Stimulated activated CD4-positive, alpha-beta T cell treated with anti-CD3 and anti-CD28 coated beads, Interleukin-15, amount 100 ng/mL, for 1 hour (primary cell): ENCODE measurements at places on chromosomes 16 and 17.

DNA sequence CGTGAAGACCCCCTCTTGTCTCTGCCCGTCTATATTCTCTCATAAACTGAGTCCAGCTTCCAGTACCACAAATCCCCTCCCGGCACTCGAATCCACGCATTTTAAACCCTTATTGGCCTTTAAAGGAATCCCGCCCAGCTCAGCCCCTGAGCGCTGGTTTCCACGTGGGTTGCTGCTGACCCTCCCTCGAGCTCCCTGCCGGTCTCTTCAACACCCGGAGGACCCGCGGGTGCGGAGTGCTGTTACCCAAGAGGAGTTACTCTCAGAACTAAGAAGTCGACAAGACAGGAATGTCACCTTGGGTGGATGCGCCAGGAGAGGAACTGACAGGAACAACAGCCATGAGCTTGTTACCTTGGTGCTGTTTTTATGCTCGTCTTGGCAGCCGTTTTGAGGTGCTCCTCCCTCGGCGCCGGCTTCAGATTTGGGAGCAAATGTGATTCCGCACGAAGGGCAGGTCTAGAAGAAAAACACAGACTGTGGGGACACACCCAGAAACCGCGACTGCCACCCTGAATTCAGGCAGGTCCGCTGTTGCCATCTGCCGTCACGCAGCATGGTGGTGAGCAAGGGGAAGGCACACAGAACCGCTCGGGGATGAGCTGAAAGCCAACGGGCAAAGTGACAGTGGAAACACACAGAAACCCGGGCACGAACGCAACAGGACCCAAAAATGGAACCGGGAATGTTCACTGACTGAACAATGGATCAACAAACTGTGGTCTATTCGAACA is 112.7 kb upstream of the CREBBP start:
- DNase-seq, result no peak

GRCh38 chr16:62872339-62872738 is 836.1 kb upstream of the CDH8 start:
- DNase-seq, result no peak

DNA sequence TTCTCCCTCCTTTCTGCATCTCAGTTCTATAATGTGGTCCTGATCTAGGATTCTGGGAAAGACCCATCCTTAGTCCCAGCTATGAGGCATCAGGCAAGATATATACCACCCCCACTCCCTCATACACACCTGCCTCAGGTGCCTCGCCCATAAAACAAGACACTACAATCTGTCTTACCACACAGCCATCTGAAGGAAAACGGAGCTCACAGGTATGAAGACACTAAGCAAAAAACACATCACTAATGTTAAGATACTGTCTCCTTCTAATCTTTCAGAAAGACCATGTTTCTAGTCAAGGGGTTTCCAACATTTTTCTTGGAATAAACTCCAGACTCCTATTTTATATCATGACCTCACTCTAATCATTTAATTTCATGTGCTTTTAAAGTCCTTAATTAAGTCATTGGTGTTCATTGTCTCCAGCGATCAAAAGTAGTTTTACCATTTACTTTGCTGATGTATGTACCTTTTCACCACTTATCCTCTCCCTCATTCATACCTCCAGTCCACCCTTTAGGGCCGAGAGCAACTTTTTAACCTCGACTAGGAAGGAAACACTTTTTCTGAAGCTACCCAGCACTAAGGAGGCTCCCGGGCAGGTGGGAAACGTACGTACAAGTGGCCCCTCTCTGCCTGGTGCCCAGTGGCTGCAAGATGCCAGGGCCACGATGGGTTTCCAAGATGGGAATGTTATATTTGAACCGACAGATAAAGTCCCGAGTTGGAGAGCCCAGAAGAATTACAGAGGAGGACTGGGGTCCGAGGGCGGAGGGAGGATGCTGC is 979 bp downstream of the MAP3K14 start:
- DNase-seq, result no peak

GRCh38 chr16:58031016-58031800 is 5.7 kb downstream of the MMP15 start:
- no peak for DNase-seq

- no peak for DNase-seq
Measured at GRCh38 chr17:28127196-28127595, 84.7 kb downstream of the NLK start.

- no peak for DNase-seq
Measured at GRCh38 chr17:39213852-39214251, 11.9 kb downstream of the STAC2 start.

- no peak for DNase-seq
Measured at GRCh38 chr16:61817583-61818278, 218.5 kb downstream of the CDH8 start.

- DNase-seq, result peak; percentile 80
Measured at GRCh38 chr17:29617481-29618271, 5.0 kb downstream of the CORO6 start.

DNA sequence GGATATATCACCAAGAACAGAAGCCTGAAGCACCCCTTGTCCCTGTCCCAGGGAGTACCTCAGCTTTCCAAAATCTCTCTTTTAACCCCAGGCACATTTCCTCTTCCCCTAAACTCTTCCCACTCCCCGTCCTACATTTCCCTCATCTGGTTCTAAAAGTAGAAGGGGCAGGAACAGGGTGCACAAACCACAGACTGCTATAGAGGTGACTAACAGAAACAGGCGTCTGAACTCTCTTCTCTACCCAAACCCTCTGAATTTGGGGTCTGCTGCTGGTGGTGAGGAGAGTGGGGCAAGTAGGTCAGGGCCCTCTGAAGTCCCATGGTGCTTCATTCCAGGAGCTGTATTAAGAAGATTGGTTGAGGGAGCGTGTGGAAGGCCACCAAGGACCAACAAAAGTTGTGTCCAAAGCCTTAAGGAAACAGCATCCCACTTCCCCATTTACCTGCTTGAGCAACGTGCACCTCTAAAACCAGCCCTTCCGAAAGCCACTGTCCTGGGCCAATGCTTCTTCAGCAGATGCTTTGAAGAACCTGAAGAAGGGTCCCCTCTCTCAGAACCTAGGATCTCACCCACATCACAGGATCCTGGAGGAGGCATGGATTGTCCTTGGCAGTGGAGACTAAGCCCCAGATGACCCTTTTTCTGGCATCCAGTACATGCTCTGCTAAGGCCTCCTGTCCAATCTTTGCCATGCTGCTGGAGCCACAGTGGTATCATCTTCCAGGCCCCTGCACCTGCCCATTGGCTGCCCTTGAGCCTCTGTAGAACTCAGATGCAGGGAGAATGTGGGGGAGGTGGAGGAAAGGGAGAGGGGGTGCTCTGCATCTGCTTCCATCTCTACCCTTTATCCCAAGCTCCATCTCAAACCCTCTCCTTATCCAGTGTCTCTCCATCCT is 5.7 kb upstream of the NR1D1 start:
- no peak for DNase-seq

DNA sequence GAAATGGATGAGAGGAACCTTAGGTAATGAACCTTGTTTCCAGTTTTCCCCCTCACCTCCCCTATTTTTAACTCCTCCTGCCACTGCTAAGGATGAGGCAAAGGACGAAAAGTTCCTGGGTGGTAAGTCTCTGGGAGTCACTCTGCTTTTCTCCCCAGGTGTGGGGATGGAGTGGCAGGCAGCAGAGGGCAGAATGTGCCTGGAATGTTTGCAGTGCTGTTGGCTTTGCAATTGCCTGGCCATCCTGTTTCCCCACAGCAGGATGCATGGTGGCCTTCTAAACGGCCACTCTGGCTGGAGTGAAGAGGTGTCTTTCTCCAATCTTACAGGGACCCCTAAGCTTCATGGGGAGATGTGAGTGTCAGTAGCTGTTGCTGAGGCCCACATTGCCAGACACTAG is 432.5 kb upstream of the ZFHX3 start:
- no peak for DNase-seq

DNA sequence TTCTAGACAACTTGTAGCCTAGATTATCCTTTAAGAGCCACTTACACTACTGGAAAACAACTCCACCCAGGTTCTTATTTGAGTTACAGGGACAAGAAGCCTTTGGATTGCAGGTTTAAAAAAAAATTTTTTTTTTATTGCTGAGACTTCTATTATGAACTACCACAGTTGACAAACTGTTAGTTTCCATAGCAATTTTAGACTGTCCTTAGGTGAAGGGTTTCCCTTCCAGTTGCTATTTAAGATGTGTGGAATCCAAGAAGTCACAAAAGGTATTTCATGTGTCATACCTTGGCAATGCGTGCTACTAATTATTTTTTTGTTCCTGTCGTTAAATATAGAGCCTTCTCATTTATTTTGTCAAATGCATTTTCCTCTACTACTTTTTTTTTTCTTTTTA is 253.2 kb downstream of the PRKCA start:
- DNase-seq, result no peak

GRCh38 chr16:82264756-82265155 is 94.7 kb upstream of the MPHOSPH6 start:
- DNase-seq, result no peak

DNA sequence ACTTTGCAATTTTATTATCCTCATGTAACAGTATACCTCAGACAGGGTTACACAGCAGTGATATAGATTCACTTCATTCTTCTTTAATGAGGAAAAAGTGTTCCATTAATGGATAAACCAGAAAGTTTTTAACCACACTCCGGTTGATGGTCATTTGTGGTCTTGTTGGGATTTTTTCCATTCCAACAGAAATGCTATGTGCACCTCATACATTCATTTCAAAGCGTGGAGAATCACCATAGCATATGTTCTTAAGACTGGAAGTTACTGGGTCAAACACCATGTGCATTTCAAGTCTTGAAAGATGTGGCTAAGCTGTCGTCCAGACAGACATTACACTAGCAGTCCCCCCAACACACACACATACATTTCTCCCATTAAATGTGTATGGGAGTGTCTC is 245.8 kb upstream of the CDH5 start:
- no peak for DNase-seq

GRCh38 chr17:7191069-7191468 is 11.9 kb upstream of the ASGR1 start:
- DNase-seq, result no peak

GRCh38 chr17:30450125-30451027 is 26.8 kb upstream of the GOSR1 start:
- no peak for DNase-seq

GRCh38 chr16:68368301-68368888 is 57.6 kb downstream of the PRMT7 start:
- no peak for DNase-seq

- DNase-seq, result no peak
Measured at GRCh38 chr16:85105475-85105874, 6.8 kb downstream of the CIBAR2 start.

- DNase-seq, result no peak
Measured at GRCh38 chr17:5164436-5164835, 27.2 kb downstream of the ZNF594 start.

- no peak for DNase-seq
Measured at GRCh38 chr16:377419-377951, 4.3 kb downstream of the PGAP6 start.

DNA sequence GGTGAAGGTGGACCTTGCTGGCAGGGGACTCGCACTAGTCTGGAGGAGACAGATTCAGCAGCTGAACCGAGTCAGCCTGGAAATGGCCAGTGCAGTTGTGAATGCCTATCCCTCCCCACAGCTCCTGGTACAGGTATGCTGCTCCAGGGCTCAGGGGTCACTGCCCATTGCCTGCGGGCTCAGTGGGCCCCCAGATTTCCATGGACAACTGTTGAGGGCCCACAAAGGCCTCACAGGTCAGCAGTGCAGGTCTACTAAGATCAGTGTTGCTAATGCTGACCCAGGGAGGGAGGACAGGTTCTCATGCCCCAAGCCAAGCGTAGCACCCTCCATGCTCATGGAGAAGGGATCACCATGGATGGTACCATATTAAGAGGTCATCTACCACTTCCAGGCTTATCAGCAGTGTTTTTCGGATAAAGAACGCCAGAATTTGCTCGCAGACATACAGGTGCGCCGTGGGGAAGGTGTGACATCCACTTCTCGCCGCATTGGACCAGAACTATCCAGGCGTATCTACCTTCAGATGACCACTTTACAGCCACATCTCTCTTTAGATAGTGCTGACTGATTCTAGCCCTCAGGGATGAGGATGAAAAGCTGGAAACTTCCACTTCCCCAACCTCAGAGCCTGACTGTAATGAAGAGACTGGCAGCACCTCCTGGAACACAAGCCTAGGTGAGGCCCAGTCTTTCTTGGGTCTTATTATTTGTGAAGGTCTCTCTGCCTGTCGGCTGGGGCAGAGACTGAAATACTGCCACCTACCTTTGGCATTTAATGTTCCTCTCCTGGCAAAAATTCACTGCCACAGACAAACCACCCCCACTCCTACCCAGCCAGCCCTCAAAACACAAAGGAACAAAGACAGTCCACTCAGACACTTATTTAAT is 7.6 kb downstream of the EME1 start:
- DNase-seq, result no peak

GRCh38 chr16:15765880-15766279 is 90.9 kb downstream of the MYH11 start:
- no peak for DNase-seq

DNA sequence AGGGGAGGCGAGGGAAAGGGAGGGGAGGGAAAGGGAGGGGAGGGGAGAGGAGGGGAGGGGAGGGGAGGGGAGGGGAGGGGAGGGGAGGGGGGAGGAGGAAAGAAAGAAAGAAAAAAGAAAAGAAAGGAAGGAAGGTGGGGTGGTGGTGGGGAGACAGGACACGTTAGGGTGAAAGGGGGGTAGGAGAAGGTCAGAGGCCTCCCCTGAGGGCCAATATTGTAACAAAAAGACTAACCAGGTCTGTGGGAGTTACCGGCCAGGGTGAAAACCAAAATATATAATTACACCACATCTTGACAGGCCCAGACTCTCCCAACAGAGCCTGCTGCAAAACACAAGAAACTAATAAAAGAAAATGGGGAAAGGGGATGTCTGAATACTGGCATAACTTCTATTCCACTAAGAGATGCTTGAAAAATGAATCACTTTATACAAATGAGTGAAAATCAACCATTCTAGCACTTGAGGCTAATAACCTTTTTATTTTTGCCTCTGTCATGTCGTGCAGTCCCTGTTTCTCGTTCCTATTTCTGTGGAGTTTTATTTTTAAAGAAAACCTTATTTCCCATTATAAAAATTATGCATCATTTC is 10.0 kb downstream of the WDR45B start:
- DNase-seq, result no peak

GRCh38 chr16:66326991-66327513 is 39.4 kb upstream of the CDH5 start:
- DNase-seq, result no peak
